IMR-90 (cell line): ENCODE measurements at places on chromosomes 2 and 18. TPM values are rescaled to one million over a fixed set of nuclear protein-coding genes. Genes with fewer than 3 reads are reported as not detected.

DNA sequence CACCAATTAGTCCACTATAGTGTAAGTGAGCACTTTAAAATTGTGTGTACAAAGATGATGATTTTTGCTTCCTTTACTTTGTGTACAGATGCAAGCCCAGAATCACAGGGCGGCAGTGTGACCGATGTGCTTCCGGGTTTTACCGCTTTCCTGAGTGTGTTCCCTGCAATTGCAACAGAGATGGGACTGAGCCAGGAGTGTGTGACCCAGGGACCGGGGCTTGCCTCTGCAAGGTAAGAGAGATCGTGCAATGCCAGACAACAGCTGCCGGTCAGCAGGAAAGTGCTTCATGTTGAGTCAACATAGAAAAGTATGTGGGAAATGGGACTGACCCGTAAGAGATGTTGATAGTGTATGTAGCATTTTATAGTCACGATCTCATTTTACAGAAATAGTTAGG lies 156.8 kb upstream of the TTC39C start:
- peak; percentile 82 for DNase-seq

GRCh38 chr2:132953771-132954170 lies 283.8 kb upstream of the LYPD1 start:
- DNase-seq = no peak

DNA sequence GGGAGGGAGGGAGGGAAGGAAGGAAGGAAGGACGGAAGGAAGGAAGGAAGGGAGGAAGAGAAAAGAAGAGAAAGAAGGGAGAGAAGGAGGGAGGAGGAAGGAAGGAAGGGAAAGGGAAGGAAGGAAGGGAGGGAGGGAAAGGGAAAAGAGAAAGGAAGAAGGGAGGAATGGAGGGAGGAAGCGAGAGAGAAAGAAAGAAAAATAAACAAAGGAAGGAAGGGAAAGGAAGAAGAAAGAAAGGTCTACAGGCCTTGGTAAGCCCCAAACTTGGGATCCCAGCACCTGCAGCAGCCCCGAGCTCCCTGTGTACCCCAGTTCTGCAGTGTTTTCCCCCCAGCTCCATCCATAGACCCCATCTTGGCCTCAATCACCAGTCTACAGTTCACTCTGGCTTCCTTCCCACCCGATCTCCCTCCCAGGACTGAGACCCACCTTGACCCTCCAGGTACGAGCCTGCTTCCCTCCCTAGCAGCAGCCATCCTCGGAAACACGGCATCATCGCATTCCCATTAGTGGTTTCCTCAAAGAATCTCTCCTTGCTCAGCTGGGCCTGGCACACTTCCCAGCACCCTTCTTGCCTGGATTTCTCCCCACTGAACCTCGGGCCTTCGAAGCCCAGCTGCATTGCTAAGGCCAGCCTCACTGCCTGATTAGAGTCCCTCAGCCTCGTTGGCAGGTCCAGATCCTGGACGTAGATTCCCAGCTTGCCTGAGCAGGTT lies 46.1 kb upstream of the SH3BP4 start:
- peak; percentile 57 for DNase-seq

- DNase-seq = peak; percentile 100
Observed at GRCh38 chr2:230793572-230794359, 71.0 kb upstream of the ITM2C start.

GRCh38 chr2:22784566-22784965 lies 600.4 kb upstream of the KLHL29 start:
- DNase-seq = no peak

- DNase-seq = peak; percentile 8
Observed at GRCh38 chr2:145416640-145417039, 896.7 kb upstream of the ZEB2 start.

DNA sequence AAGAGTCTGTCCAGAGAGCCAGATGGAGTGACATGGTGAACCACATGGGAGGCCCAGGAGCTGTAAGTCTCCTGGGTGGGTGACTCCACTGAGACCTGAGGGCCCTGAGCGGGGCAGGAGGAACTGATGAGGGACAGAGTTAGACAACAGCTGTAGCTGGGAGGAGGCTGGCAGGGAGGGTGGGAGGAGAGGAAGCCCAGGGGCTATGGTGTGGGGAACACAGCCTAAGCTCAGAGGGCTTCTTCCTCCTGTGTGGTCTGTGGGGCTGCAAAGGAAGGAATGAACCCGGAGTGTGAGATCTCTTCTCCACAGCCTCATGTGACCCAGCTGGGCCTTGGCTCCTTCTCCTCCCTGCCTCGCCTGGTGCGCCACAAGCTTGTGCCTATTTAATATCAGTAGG lies 395.6 kb upstream of the HS6ST1 start:
- no peak for DNase-seq

GRCh38 chr2:224938651-224939182 lies 103.6 kb downstream of the DOCK10 start:
- DNase-seq = peak; percentile 88

- no peak for DNase-seq
Observed at GRCh38 chr2:70603066-70603465, 49.4 kb upstream of the TGFA start.

DNA sequence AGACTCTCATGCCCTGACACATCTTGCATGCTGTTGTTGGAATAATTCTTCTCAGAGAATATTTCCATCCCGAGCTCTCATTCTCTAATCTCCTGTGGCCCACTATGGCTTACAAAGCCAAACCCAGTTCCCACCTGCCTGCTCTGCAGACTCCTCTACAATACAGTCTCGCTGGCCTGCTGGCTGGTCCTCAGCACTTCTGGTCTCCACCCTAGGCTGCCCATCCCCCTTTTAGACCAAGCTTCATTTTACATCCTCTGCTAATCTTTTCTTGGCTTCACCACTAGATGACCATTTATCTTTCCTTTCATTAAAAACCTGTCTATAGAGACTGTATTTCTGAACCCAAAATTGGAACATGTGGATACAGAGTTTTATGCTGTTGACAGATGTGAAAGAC lies 42.5 kb upstream of the YPEL5 start:
- DNase-seq = no peak

- no peak for DNase-seq
Observed at GRCh38 chr18:34495506-34495905, 214.6 kb upstream of the DTNA start.

DNA sequence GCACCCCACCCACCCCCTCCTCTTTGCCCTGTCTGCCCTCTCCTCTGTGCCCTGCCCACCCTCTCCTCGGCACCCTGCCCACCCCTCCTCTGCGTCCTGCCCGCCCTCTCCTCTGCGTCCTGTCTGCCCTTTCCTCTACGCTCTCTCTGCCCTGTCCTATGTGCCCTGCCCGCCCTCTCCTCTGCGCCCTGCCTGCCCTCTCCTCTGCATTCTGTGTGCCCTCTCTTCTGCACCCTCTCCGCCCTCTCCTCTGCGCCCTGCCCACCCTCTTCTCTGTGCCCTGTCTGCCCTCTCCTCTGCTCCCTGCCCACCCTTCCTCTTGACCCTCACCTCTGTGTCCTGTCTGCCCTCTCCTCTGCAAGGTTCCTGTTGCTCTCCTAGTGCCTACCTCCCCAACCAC lies 233.6 kb downstream of the SMAD2 start:
- no peak for DNase-seq

DSC1 gene
- not detected in 2 replicates for total RNA-seq

BABAM2 gene
- total RNA-seq = 16.7 and 23.1 TPM in 2 replicates

FAM124B gene
- total RNA-seq = not detected in 2 replicates

CNDP1 gene
- total RNA-seq = not detected in 2 replicates

GREB1 gene
- not detected in 2 replicates for total RNA-seq

OR6B2 gene
- total RNA-seq = not detected in 2 replicates

RAB27B gene
- 1.3 and 1.7 TPM in 2 replicates for total RNA-seq
